ENCODE measurements at places on chromosomes 1 and 21.
A peak's percentile ranks its signal among the peaks of the same experiment; 100 is the strongest.

- DNase-seq: peak; percentile 29
These were observed 179.2 kb downstream of the ATG4C start for GRCh38 chr1:62962901-62963776.

- no peak for DNase-seq
These were observed 84.2 kb downstream of the TGFB2 start for GRCh38 chr1:218429301-218429700.

DNA sequence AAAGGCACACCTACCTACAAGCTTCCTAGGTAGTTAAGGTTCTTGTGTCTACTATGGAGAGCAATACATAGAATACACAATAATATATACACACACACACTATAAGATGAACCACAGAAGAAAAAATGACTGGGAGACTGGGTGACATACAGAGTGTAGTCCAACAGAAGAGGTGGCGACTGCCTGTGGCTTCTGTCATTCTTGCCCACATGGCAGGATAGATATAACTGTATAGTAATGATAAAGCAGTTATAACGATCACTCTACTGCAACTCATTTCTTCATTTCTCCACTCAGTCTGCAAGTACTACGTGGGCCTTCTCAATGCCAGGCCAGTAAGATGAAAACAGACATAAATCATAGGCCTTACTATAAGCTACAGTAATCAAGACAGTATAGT lies 113.8 kb upstream of the EDN2 start:
- no peak for DNase-seq

DNA sequence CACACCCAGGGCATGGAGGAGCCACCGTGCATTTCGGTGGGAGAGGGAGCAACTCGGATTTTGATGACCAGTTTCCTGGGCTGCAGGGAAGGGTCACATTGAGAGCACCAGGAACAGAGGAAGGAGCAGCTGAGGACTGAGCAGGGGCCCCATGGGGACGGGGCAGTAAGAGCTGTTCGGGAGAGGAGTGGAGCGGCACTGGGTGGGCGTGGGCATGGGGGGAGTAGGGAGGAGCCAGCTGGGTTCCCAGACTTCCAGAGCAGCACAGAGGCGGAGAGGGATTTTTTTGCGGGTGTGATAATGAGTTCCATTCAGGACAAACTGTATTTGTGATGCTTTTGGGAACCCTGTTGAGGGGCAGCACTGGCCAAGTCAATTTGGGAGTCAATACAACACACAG lies 17.4 kb upstream of the GPR153 start:
- no peak for DNase-seq

GRCh38 chr1:170807432-170807831 lies 127.9 kb upstream of the MROH9 start:
- peak; percentile 86 for DNase-seq

DNA sequence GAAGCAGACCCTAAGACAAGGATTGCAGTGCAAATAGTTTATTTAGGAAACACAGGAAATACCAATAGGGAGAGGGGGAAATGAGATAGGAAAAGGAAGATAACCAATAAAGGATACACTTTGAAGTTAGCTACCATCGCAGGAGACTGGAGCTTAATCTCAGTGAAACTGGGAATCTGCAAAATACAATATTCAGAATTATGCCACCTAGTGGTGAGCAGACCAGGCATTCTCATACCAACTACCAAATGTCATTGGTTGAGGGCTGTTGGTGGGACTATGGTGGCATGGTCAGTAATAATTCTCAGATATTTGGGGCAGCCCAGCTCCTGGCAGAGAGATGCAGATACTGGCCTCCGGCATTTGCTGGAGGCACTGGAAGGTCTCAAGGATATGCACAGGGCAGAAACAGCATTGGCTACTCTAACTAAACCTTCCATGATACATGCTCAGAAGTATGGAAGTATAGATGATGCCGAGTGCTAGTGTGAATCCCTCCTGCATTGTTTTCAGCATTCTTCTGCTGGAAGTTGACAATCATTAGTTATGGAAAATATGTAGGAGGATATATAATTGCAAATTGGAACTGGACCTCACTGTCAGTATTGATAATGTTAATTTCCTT lies 11.8 kb upstream of the ZFP69B start:
- DNase-seq: no peak

DNA sequence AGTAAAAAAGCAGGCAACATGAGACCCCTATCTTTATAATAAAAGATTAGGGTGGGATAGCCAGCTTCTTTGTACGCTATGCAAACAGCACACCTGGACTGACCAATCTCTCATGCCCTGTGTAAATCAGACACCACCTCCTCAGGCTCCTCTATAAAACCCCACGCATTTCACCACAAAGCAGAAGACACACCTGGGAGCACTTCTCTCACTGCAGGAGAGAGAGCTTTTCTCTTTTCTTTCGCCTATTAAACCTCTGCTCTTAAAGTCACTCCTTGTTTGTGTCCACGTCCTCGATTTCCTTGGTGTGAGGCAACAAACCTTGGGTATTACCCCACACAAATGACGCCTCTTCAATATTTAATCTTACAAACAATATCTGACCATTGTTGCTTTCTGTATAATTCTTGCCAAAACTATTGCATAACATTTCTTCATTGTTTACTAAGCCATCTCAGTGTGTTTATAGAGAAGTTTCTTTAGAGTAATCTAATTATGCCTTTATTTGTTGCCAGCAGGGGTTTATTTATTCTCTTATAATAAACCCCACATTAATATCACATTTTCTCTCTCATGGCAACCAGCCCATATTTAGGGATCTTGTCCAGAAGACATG lies 31.6 kb upstream of the NUF2 start:
- no peak for DNase-seq

GRCh38 chr1:29454616-29455380 lies 218.5 kb downstream of the PTPRU start:
- DNase-seq: no peak

- DNase-seq: peak; percentile 33
These were observed 791 bp downstream of the USP24 start for GRCh38 chr1:55214212-55214933.

GRCh38 chr21:20814090-20814489 lies 184.1 kb upstream of the NCAM2 start:
- no peak for DNase-seq

DNA sequence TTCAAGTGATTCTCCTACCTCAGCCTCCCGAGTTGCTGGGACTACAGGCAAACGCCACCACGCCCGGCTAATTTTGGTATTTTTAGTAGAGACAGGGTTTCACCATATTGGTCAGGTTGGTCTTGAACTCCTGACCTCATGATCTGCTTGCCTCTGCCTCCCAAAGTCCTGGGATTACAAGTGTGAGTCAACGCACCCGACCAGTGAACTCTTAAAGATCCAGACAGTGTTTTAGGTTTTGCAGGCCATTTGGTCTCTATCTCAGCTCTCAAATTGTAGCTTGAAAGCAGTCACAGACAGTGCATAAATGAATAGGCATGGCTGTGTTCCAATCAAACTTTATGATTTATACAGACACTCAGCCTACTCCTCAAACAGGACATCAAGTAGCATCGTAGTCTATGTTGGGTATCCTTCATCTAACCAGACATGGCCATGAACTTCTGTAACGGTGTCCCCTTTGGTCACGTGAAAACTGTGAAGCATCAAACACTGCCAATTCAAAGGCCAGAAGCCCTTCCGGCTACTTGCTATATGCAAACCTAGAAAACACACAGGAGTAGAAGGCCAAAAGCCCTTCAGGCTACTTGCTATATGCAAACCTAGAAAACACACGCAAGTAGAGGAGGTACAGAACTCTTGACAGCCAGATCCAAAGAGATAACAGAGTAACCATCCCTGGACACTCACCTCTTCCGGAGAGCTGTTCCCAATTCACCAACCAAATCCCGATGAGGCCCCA lies 3.1 kb downstream of the FUCA1 start:
- no peak for DNase-seq

DNA sequence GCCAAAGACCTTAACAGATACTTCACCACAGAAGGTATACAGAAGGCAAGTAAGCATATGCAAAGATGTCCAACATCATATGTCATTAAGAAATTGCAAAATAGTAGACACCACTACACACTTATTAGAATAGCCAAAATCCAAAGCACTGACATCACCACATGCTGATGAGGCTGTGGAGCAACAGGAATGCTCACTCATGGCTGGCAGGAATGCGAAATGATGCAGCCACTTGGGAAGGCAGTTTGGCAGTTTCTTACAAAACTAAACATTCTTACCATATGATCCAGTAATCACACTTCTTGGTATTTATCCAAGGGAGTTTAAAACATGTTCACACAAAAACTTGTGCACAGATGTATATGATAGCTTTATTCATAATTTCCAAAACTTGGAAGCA lies 261.2 kb upstream of the AJAP1 start:
- peak; percentile 28 for DNase-seq

GRCh38 chr1:198649232-198649967 lies 10.6 kb downstream of the PTPRC start:
- no peak for DNase-seq

DNA sequence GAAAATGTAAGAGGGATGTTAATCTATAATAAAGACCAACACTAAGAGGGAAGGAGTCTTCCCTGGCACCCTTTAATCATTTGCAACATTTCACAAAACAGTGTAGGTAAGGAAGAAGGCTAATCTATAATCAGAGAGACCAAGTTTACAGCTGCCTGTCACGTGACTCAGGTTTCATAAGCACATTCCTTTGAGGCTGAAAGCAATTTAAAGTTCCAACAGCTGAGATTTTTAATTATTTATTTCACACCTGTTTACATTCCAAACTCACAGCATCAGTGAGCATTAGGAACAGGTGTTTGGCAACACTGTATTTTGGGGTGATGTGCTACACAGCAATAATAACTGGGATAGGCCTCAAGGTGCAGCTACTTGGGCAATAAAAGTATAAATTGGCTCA lies 75.7 kb upstream of the PGBD5 start:
- DNase-seq: no peak

DNA sequence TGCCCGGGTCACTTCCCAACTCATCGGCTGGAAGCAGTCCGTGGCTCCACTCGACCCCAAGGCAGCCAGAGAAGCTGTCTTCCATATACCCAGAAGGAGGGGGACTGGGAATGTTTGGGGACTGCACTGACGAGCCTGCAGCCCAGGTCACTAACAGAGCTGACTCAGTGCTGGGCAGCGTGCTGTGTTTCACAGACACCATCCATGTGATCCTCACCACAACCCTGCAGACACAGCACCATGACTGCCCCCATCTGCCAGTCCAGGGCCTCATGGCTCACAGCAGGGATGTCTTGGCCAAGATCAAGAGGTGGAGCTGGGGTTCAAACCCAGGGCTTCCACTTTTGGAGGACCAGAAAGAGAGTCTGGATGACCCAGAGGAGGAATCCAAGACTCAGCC lies 67.9 kb downstream of the KLHDC7A start:
- no peak for DNase-seq

DNA sequence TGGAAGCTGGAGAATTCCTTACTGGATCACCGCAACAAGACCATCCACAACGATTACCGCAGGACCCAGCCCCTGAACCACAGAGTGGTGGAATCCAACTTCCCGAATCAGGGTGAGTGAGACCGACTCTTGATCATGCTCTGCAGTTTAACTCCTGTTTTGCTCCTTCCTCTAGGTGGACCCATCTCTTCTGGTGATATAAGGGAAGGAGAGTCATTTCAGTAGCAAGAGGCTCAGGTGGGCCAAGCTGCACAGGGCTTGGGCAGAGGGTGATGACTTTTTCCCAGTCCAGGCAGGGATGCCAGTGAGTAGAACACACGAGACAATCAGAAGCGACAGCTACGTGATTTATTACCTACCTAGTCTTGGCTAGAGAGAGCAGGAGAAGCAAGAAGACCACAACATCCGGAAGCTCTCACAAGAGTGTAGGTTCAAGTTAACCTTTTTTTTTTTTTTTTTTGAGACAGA lies 25.2 kb downstream of the CA6 start:
- no peak for DNase-seq

DNA sequence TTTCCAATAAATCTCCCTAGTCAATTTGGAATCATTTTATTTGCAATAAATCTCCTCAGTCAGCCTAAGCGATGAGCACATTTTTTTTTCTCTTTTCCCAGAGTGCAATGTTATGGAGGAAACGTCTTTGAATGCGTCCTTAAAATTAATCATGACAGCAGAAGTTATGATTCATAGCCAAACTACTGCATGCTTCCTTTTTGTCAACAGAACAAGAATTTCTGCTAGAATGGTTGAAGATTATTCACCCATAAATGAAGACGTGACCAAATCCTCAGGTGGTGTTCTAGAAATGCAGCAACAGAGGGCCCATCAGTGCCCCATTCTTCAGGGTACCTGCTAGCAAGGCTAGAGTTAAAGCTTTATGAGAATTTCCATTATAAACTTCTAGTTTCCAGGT lies 407.9 kb upstream of the PKN2 start:
- peak; percentile 84 for DNase-seq

GRCh38 chr21:31604591-31605190 lies 54.8 kb upstream of the SOD1 start:
- peak; percentile 62 for DNase-seq

GRCh38 chr21:37473491-37473890 lies 106.9 kb downstream of the DYRK1A start:
- DNase-seq: no peak

GRCh38 chr1:230459465-230459864 lies 33.3 kb upstream of the PGBD5 start:
- DNase-seq: peak; percentile 51

- DNase-seq: no peak
These were observed 32.5 kb downstream of the THAP3 start for GRCh38 chr1:6657138-6657537.

DNA sequence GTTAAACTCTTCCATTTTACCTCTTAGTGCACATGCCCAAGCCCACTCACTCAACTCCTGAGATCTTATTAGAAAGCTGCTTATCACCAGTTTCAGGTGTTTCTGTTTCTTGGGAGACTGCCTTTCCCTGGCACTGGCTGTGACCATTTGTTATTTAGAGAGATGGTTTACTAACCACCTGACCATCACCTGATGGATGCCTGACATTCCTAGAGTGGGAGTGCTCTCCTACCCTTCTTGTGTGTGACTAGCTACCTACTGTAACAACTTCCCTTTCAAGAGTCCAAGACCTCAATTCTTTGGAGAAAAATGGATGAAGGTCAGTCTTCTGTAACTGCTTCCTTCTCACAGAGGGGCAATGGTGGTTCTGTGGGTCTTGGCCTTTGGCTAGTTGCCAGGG lies 755.2 kb upstream of the ADAMTS5 start:
- DNase-seq: no peak
